ENCODE measurements at places on chromosomes 5 and 9.

- DNase-seq = no peak
These were observed 86.1 kb downstream of the ARL15 start for GRCh38 chr5:54224103-54224826.

GRCh38 chr5:76209297-76209696 lies 126.1 kb downstream of the SV2C start:
- no peak for DNase-seq

GRCh38 chr5:92222449-92222848 lies 839.3 kb upstream of the ARRDC3 start:
- no peak for DNase-seq

DNA sequence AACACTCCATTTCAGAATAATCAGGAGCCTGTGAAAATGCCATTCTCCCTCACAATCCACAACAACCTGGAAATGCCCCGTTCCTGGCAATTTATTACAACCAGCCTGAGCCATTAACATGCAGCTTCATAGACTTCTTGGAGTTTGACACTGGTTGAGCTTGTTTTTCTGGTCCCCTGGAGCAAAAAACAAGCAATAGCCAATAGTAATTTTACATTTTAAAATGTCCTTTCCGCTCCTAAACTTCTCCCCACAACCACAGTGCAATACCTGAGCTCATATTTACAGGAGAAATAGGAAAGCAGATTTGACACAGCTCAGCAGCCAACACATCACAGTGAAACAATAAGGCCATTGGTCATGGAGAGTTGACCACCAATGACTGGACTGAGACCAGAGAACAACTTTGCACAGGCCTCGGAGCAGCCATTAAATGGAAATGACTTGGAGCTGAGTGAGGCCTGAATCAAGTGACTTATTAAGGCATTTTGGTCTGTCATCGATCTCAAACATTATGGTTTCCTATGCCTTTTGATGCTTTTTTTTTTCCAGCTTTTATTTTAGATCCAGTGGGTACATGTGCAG lies 73.0 kb downstream of the ENC1 start:
- no peak for DNase-seq

DNA sequence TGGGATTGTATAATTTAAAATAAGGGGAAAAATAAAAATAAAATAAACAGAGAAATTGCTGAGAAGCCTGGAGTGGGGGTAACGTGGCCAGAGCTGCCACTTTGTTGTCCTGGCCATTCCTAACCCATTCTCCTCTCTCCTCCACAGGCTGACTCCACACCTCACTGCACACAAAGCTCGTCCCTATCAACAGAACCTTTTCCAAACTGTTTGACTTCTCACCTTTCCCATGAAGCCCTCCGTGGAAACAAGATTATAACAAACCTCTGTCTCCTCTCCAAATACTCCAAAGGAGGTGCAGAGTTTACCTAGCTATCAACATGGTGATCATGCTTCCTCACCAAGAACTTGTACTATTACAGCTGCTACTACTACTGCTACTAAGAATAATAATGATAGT lies 151.1 kb downstream of the GLIS3 start:
- DNase-seq = no peak

DNA sequence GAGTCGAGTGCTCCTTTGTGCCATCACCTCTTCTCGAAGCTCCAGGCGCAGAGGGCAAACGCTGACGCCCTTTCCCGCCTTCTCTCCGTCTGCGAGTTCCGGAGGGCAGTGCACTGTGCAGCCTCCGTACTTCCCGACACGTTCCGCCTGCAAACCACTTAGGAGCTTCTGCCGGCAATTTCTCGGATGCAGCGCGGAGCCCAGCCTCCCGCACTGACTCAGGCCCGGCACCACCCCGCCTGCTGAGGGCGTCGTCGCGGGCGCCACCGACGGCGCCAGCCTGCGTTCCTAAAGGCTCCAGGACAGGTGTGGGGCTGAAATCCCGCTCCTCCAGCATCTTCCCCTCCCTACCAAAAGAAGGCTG lies 9.3 kb upstream of the TRIM36 start:
- no peak for DNase-seq

GRCh38 chr5:143235423-143235822 lies 168.1 kb downstream of the NR3C1 start:
- peak; percentile 58 for DNase-seq

DNA sequence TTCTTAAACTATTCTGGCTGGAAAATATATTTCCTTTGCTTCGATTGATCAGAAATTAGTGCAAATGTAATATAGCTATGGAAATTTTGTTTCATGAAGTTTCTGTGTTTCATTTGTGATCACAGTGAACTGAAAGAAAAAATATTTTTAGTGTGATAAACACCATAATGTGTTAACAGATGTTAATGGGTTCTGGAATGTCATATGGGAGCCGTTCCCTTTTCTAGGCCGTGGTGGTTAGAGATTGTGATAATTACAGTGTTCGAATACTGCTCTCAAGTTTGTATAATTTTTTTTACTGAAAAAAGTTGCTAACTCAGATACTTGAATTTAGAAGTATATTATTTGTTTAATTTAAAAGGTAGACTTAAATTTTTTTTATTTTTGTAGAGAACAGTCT lies 19.3 kb downstream of the GAPVD1 start:
- no peak for DNase-seq

DNA sequence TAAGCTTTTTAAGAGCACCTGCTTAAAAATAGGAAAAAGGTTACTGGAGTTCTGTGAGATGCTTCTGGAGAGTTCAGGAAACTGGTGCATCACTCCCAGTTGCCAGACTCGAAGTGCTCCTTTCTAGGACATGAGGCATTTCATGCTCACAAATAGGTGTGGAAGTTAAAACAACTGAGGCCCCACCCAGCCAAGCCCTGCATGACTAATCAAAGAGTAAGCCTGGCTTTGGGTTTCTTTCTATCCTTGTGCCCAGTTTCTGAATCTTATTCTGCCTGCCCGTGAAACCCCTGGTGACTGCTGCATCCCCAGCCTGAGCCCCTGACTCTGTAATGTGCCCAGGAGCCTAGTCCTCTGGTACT lies 7.7 kb downstream of the SPINK9 start:
- no peak for DNase-seq

GRCh38 chr9:31412081-31412480 lies 972.4 kb upstream of the ACO1 start:
- DNase-seq = no peak

DNA sequence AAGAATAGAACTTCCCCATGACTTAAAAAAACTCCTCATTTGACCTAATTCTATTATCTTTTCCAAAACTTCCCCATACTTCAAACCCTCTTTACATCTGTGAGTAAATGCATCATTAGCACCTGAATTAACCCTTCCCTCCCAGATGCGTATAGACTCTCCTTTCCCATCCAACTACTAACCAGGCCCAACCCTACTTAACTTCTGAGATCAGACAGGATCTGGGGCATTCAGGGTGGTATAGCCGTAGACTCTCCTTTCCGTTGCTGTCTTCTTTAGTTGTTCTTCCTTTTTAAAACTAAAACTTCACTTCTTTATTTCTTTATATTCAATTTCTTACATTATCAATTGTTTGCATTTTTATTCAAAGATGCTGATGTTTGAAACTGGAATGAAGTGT lies 165.2 kb downstream of the SLCO4C1 start:
- DNase-seq = no peak

GRCh38 chr9:121852651-121853616 lies 201.5 kb downstream of the DAB2IP start:
- DNase-seq = no peak

DNA sequence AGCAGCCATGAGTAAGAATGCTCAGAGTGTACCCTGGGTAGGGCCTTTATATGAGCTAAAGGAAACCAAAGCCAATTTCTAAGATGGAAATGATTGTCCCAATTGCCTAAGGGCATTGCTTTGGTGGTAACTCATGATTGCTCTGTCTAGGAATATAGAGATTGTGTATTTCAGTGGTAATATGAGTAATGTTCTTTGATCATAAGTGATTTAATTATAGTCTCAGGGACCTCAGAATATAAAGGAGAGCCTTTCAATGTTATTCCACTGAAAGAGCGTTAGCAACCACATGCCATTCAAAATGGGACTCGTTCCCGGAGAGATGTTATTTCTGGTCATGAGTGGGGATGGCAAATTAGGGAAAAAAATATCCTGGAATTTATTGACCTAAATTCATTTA lies 340.5 kb downstream of the ARHGEF28 start:
- DNase-seq = no peak

GRCh38 chr9:95834281-95834907 lies 41.1 kb upstream of the ERCC6L2 start:
- no peak for DNase-seq

GRCh38 chr9:3513265-3513818 lies 12.5 kb downstream of the RFX3 start:
- no peak for DNase-seq

DNA sequence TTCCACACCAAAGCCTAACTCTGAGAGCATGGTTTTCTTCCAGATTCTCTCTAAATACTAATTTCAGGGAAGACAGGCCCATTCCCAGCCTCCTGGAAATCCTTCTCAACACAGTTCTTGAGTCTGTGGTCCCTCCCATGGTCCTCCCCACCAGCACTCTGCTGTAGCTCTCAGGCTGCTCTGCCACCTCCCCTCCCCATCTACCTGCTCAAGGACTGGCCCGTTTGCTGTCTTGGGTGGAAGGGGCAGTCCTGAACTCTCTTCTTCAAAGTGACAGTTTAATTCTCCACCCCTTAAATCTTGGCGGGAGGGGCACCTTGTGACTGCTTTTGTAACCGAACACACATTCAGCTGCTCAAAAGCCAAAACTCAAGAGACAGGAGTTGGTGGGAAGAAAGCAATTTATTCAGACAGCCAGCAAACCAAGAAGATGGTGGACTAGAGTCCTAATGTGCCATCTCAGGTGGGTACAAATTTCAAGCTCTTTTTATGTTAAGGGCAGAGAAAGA lies 7.6 kb upstream of the LCN15 start:
- DNase-seq = no peak

- no peak for DNase-seq
These were observed 1306.5 kb upstream of the CDH9 start for GRCh38 chr5:28344836-28345433.

DNA sequence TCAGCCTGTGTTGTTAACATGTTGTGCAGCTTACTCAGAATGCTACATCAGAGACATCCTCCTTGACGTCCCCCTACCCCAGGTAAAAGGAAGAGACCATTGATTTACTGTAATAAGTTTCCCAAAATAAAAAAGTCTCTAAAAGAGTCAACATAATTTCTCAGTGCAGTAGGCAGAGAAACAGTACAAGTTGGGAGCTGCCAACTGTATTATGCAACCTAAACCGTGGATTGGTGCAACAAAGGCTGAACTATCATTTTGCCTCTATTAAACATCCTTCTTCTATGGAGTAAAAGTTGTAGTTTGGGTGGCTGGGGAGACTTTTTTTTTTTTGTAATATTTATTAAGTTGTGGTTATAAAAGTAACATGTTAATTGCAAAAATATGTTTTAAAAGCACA lies 208.0 kb downstream of the NR3C1 start:
- no peak for DNase-seq

DNA sequence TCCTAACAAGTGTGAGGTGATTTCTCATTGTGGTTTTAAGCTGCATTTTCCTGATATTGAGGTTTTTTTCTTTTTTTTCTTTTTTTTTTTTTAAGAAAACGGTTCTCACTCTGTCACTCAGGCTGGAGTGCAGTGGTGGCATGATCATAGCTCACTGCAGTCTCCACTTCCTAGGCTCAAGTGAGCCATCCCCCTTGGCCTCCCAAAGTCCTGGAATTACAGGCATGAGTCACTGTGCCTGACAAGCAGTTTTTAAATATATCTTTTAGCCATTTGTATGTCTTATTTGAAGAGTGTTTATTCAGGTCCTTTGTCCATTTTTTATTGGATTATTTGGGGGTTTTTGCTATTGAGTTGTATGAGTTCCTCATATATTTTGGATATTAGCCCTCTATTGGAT lies 53.8 kb downstream of the GCNT1 start:
- DNase-seq = peak; percentile 40

GRCh38 chr5:170751631-170752030 lies 31.9 kb upstream of the GABRP start:
- no peak for DNase-seq

DNA sequence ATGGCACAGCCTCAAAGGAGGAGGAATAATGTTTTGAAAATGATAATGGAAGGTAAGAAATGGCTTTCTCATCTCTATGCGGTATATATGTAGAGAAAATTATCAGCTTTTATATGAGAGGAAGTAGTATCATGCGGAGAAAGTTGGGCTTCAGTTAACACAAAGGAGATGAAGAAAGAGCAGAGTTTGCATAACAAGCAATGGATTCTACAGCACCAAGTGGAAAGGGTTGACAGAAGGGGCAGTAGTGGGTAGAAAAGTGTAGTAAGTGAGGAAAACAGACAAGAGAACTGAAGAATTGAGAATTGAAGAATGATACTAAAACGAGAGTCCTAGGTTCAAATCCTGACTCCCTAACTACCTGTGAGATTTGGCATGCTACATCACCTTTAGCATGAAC lies 51.0 kb downstream of the GNG10 start:
- DNase-seq = no peak

- no peak for DNase-seq
These were observed 159.2 kb downstream of the SNCAIP start for GRCh38 chr5:122471031-122471751.
